Motor neuron (in vitro differentiated cells): ENCODE measurements at places on chromosomes 6 and 20. TPM values are rescaled to one million over a fixed set of nuclear protein-coding genes. Genes with fewer than 3 reads are reported as not detected.

WFDC9 gene
- total RNA-seq: not detected in 2 replicates

COL11A2 gene
- total RNA-seq: 1.3 TPM in 2 replicates

GPR6 gene
- not detected in 2 replicates for total RNA-seq

MYLK4 gene
- 0.27 and 0.38 TPM in 2 replicates for total RNA-seq

CNKSR3 gene
- 17.1 and 21.5 TPM in 2 replicates for total RNA-seq

BPI gene
- total RNA-seq: not detected in 2 replicates

MUC21 gene
- total RNA-seq: 0.14 and 0.17 TPM in 2 replicates

TBCC gene
- 22.7 and 27.9 TPM in 2 replicates for total RNA-seq

OR2J2 gene
- total RNA-seq: 0.73 TPM in 1 of 2 replicates, not detected in the other

SIRPD gene
- not detected in 2 replicates for total RNA-seq

REM1 gene
- 0.09 TPM in 1 of 2 replicates, not detected in the other for total RNA-seq

FILIP1 gene
- total RNA-seq: 10.8 TPM in 2 replicates

TXLNB gene
- 0.47 and 0.58 TPM in 2 replicates for total RNA-seq

SALL4 gene
- 1.4 and 3.0 TPM in 2 replicates for total RNA-seq

DEFB114 gene
- not detected in 2 replicates for total RNA-seq

SCRT2 gene
- 10.3 and 11.0 TPM in 2 replicates for total RNA-seq
